ENCODE measurements at places on chromosomes 7 and 10. TPM values are rescaled to one million over a fixed set of nuclear protein-coding genes. Genes with fewer than 3 reads are reported as not detected.

LRRC4 gene
- total RNA-seq, result not detected

SAMD9L gene
- total RNA-seq, result 0.37 TPM

FAM185A gene
- total RNA-seq, result 19.6 TPM

GRCh38 chr7:82330706-82331215, 112.8 kb downstream of the CACNA2D1 start:
- DNase-seq, result no peak

GRCh38 chr10:86390337-86391120, 23.9 kb upstream of the GRID1 start:
- DNase-seq, result no peak

DNA sequence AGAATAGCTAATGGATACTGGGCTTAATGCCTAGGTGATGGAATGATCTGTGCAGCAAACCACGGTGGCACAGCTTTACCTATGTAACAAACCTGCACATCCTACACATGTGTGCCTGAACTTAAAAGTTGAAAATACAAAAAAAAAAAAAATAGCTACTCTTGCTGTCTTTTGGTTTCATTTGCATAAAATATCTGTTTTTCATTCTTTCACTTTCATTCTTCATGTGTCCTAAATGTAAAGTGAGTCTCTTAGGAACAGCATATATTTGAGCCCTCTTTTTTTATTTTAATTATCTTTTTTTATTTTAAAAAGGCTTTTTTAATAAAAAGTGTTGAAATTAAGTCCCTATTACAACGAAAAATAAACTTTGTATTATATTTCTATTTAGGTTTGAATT, 836.1 kb upstream of the KCND2 start:
- DNase-seq, result no peak

DNA sequence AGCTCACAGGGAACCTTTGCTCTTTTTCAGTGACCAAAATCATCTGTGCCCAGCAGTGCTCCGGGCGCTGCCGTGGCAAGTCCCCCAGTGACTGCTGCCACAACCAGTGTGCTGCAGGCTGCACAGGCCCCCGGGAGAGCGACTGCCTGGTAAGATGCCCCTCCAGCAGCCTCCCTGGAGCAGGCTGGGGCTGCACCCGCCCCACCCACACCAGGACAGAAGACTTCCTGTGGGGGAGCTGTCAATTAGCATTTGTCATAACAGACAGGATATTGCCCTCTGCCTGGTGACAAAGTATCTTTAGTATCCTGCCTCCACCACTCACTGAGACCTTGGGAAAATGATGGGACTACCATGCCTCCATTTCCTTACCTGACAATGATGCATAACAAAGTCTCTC, 133.7 kb downstream of the EGFR start:
- no peak for DNase-seq

DNA sequence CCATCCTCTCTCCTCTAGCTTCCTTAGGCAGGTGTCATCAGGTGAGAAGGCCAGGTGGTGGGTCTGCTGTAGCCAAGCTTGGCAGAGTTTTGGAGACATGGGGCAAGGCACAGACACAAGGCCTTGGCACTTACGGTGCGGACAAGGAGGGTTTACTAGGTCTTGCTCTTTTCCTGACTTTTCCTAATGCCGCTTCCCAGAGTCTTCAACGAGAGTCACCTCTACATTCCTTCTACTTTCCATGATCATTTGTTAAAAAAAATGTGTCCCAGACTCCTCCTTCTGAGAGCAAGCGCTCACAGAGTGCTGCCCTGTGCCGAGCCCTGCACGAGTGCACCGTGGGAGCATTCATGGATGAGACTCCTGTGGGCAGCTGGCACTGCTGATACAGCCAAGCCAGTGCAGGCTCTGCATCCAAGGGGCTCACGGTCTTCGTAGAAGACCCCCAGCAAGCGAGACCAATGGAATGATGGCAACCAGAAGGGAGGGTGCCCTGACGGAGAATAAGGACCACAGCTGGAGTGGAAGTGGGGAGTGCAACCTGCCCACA, 243.0 kb upstream of the MKI67 start:
- no peak for DNase-seq

DNA sequence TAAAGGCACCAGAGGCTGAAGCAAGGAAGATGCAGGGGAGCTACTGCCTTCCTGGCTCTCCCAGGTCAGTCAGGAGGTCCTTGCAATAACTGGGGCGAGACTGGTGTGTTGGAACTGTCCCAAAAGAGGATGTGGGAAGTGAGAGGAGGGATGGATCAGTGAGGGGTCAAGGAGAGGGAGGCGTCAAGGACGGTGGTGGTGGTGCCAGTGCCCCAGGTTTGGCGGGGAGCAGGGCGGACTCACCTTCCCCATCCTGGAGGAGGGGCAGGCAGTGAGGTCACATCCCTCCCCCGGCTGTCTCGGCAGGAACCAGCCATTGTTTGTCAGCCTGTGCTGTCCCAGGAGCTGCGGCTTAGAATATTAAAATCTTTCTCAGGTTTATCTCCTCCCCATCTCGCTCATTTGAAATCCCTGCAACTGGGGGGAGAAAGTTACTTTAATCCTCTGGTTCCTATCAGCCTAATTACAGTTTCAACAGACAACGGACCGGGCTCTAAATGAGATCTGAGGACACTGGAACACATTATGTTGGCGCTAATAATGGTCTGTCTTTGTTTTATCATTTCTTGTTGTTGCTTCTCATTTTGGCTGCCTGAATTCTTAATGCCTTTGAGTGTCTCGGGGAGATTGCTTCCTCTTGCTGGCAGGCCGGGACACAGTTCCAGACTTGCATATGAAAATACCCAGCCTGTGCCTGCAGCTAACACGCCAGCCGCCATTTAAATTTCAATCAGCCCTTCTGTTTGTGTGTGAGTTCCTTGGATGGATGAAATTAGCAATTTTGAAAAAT, 387.5 kb downstream of the RPS24 start:
- no peak for DNase-seq

DNA sequence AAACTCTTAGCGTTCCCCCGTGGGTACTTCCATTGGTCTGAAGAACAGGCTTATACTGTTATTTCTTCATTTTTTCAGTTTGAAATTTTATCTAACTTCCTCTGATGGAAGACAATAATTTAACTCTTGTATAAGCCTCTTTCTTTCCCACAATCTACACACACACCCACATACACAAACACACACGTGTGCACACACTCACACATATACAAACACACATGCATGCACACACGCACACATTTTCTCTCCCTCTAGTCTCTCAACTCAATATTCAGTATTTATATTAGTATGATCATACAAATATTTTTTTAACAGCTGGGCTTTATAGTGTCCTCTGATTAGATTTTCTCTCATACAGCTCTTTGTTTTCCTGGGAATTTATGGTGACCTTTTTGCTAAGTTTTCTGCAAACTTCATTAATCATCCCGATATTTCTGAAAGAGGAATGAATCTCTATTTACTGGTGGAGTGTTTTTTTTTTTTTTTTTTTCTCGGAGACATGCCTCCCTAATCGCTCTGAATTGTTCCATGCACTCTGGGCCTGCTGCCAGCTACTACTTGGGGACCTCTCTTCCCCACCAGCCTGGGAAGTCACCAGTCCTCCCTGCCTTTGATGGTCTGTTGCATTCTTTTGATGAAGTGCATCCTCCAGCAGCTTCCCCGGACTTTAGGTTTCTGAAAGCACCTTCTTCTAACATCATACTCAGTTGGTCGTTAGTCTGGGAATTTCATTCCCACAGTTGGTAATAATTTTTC, 75.5 kb downstream of the ZNF777 start:
- DNase-seq, result no peak

- peak; percentile 36 for DNase-seq
Measured at GRCh38 chr7:149468208-149468607, 7.3 kb upstream of the ZNF777 start.

DNA sequence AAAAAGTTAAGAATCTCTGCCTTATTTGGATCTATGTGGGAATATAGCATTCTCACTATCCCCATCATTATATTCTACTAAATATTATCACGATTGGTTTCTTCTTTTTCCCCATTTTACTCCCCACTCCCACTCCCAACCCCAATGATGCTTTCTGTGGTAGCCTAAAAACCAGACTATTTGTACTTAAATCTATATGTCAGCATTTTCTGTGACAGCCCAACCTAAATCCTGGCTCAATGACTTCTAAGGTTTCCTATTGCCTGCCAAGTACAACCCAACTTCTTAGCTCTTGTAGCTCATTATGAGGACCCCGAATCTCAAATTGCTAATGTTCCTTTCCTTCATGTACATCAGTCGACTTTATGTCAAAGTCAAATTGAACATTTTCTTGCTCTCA, 598.6 kb downstream of the XPNPEP1 start:
- DNase-seq, result no peak
